ENCODE measurements at places on chromosomes 12 and 14. TPM values are rescaled to one million over a fixed set of nuclear protein-coding genes. Genes with fewer than 3 reads are reported as not detected.

IAPP gene
- polyA plus RNA-seq: not detected

KLRD1 gene
- 0.69 TPM for polyA plus RNA-seq

KERA gene
- 0.97 TPM for polyA plus RNA-seq

PKP2 gene
- polyA plus RNA-seq: 72.1 TPM

PRKD1 gene
- 9.7 TPM for polyA plus RNA-seq

KRT78 gene
- polyA plus RNA-seq: not detected

ZNF641 gene
- 16.2 TPM for polyA plus RNA-seq
